ENCODE measurements at places on chromosomes 2 and 18.

DNA sequence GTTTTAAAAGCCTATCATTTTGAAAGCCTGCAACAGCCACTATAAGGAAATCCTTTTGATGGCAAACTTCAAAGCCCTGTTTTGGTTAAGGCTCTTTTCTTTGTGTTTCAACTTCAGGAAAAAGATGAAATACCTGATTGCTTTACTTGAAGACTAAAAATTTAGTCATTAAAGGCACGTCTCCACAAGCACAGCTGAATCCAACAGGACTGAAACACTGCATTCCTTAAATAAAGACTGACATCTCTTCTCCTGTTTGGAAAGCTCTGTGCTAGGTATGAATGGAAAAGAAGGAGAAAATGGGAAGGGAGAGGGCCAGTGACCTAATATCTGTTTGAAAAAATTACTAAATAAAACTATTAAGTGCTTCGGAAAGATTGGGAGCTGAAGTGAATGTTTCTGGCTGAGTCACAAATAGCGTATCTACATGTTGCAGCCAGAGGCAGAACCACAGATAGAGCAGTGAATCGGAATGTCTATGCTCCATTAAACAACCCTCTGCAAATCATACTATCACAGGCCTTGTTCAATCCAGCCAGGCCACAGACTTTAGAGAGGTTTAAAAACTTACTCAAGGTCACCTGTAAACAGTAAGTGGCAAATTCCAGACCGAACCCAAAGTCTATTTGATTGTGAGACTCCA lies 21.1 kb upstream of the RALBP1 start:
- DNase-seq, result no peak

DNA sequence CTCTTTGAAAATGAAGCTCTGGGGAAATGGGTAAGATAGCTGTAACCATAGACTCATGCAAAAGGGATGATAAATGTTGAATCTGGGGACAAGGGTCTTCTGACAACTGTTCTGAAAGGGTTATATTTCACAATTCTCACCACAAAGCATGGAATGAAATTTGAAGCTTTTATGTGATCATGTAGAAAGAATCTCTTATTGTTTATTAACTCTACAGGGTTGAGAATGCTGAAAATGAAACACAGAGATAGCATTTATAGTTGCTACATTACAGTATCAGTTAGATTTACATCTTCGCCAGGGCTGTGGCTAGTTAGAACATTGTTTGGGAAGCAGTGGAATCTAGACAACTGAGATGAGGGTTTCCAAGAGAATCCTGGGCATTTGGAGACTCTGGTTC lies 97.4 kb upstream of the LHCGR start:
- no peak for DNase-seq

DNA sequence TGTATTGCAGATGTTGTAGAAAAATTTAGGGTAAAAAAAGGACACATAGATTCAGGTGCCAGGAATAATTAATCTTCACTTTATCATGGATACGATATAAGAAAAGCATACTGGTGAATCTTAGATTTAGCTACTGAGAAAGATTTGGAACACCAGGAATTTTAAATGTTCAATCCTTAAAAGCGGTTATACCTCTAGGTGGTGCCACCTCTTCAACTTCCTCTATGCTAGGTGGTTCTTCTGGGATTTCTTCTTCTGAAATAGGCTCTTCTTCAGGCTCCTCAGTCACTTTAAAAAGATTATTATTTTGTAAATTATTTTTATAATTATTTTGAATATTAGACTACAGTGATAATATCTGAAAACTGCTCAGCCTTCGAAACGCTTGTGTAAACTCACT lies 133.1 kb downstream of the TTN start:
- no peak for DNase-seq

DNA sequence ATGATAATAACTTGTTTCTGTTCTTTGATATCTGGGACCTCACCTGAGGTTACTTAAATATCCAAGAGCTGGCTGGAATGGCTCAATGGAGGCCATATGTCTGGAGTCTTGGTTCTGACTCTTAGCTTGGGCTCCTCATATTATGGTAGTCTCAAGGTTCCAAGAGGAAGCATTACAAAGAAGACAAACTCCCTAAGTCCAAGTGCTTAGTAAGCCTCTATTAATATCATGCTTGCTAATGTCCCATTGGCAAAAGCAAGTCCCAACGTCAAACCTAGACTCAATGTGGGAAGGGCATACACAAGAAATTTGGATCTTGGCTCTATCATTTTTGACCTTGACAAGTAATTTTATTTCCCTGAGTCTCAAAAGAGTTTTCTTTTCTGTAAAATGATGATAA lies 49.2 kb upstream of the SPOPL start:
- no peak for DNase-seq

DNA sequence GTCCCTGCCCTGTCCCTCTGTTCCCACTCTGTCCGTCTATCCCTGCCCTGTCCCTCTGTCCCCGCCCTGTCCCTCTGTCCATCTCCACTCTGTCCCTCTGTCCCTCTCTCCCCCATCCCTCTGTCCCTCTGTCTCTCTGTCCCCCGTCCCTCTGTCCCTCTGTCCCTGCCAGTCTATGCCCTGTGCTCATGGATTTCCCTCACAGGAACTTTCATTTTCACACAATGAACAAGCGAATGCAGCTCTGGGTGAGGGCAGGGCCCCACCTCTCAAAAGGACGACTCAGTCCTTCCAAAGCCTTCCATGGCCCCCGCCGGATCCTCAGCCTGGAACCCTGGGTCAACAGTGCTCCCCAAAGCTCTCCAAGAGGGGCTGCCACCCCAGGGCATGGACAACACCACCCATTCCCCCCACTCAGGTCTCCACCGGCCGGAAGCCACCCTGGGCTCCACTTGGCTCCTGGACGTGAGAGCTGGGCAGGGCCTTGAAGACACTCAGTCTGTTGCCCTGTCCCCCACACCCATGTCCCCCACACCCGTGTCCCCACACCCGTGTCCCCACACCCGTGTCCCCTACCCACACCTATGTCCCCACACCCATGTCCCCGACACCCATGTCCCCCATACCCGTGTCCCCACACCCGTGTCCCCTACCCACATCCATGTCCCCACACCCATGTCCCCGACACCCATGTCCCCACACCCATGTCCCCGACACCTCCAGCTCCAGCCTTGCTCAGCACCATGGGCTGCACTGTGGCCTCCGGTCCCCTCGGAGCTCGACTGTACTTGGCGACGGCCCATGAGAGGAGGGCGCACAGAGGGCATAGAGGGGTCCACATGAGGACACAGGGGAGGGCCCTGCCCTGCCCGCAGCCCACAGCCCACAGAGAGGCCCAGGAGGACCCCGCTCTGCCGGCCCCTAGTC lies 156.0 kb downstream of the PXDN start:
- no peak for DNase-seq

DNA sequence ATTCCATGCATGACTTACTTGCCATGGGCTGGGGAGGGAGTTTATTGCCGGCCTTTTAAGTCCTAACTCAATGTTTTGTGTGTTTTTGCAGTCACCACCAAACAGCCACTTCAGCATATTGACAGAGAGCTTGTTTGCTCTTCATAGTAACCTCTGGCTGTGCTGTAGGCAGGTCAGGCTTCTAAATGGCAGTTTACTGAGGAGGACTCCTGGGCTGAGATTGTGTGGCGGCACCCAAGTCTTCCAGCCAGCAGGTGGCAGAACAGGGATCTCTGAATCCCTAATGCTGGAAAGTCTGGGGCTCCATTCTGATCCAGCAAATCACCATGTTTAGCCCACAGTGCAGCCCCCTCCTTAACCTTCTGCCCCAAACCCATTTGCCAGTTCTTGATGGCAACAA lies 121.2 kb downstream of the CAPN13 start:
- no peak for DNase-seq

DNA sequence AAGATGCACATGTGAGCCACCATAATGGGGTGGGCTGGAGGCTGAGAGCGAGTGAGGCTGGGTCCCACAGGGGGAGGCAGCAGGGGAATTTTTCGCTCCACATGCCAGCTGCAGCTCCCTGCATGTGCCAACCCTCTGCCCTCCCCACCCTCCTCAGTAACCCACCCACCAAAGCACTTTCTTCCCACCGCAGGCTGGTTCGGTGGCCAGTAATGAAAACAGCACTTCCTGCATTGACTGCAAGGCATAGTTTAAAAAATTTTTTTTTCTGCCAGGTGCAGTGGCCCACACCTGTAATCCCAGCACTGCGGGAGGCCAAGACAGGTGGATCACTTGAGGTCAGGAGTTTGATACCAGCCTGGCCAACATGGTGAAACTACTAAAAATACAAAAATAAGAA lies 147.5 kb upstream of the TTC39C start:
- DNase-seq, result no peak

DNA sequence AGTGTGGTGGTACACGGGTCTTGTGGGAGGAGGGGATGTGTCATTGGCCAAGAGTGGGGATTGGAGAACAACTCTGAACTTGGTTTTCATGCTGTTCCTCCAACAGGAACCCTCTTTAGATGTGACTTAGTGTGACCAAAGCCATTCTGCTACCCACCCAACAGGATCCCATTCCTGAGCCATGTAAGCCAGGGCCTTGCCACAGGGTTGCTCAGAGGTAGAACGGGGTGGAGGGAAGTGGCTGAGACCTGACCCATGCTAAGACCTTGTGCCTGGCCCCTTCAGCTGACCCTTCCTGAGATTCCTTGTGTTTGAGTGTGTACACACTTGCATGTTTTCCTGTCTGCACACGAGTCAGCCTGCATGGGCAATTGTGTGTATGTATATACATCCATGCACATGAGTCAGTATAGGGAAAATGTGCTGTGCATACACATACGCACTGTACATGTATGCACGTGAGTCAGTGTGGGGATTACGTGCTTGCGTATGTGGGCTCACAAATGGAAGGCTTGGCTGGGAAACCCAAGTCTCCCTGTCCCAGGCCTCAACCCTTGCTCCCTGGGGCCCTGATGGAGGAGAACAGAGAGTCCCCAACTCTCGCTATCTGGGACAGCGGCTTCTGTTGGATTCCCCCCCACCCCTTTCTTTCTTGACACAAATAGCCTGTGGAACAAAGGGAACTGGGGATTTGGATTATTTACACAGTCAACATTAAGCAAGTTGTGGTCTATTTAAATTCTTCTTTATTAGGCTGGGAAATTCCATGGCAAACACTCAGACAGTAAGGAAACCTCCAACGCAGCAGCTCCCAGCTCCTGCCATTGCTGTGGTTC lies 339.8 kb downstream of the DYSF start:
- DNase-seq, result no peak

DNA sequence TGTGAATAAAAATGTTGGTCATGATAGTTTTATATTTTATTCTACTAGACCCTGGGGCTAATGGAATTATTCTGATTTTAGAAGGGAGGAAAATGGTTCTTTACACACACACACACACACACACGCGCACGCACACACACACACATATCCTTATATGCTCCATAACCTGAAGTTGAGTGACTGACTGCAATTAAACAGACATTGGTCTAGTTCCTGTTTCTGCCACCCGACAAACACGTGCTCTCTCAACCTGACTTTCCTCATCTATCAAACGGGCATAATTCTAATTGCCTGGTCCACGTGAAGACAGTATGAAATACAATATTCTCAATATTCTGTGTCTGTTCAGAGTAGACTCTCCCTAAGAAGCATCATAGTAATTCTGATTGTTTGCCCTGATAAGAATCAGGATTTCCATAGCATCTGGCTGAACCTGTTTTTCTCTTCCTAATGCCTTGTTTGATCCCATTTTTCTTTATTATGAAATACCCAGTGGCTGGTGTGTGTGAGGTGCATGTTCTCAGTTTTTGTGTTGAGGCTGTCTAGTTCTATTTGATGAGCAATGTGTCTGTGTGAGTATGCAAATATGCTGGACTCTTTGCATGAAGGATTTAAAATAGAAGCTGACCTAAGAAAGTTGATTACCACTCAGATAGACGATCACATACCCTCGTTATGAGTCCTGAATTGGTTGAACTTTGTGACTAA lies 51.0 kb downstream of the SETBP1 start:
- DNase-seq, result no peak

GRCh38 chr18:59484131-59484530 lies 125.1 kb upstream of the LMAN1 start:
- DNase-seq, result no peak

DNA sequence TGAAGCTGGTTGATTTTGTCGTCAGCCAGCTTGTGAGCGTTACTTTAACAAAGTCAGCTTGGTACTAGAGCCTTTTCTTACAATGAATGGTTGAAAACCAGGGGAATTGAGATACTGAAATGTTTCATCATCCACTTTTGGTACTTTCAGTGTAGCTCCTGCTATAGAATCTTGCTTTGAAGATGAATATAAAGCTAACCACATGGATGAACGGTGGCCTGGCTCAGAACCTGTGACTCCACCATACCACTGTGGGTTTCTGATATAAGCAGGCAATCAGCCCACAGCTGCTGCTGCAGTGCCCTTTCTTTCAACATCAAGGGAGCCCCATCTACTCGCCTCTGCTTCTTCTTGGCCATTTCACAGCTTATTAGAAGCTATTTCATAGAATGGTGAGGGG lies 53.2 kb upstream of the GPR45 start:
- no peak for DNase-seq

- no peak for DNase-seq
These were observed 50.7 kb downstream of the TRIP12 start for GRCh38 chr2:229870903-229871656.

- no peak for DNase-seq
These were observed 34.1 kb upstream of the LCLAT1 start for GRCh38 chr2:30412684-30413570.

All from activated CD4-positive, alpha-beta T cell treated with anti-CD3 and anti-CD28 coated beads for 24 hours (primary cell).